ENCODE measurements at places on chromosomes 4 and X.

DNA sequence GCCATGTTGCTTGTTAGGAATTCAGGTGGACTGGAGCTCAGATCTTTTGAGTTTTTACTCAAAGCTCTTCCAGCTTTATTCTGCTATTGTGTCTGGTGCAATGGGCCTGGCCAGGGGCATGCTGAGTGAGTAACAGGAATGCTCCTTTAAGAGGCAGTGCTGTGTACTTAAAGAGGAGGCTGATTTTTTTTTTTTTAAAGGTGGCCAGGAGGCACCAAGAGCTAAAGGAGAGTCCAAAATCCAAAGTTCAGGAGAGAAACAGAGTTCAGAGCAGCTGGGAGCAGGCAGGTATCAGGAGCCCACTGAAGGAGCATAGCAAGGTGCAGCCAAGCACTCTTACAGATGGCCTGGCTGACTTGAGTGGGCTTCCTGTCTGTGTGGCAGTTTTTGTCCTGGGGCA, 178.7 kb downstream of the FMR1NB start:
- no peak for DNase-seq

DNA sequence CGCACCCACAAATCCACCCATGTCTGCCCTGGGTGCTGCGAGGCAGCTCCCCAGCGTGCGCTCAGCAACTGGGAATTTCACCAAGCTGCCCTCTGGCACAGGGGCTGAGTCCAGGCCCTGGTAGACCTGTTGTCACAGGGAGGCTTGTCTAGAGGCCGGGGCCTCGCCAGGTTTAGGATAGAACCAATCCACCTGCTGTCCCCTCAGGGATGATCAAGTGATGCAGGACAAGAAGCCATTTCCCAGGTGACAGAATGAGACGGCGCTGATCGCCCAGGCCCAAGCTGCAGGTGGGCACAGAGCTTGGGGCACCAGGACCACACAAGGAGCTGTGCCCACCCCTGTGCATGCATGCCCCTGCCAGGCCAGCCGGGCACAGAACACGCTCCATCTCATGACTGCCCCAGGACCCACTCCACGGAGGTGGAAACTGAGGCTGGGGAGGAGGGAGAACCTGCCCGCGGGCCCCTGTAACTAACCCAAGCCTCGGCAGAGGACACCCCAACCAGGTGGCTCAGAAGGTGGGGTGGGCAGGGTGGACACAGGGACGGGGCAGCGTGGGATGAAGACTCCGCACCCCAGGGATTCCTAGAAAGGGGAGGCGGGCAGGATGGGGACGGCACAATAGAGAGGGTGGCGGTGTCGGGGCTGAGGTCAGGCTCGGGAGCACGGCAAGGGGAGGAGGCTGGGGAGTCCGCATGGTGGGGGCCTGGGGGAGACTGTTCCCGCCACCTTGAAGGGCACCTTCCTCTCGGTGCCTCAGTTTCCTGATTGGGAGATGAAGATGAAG, 78.0 kb downstream of the ZFYVE28 start:
- DNase-seq, result no peak

GRCh38 chr4:122764821-122765215, 32.3 kb downstream of the BBS12 start:
- DNase-seq, result peak; percentile 75

DNA sequence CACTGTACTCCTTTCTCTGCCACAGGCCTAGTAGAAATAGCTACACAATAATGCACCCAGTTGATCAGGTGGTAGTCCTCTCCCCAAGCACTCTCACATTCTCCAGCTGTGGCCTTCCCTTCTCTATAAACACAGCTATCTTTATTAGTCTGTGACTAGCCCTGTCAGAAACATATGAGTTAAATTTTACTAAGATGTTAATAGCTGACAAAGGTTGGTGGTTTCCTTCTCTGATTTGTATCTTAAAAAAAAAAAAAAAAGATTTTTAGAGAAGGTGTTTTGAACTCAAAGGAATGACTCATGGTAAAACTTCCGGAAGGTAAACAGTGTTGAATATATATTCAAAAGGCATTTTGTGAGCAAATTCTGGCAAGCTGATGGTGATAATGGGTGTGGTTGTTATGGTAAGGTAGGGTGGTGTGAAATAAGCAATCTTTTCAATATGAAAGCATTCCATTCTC, 327.4 kb downstream of the PPP3CA start:
- DNase-seq, result no peak

DNA sequence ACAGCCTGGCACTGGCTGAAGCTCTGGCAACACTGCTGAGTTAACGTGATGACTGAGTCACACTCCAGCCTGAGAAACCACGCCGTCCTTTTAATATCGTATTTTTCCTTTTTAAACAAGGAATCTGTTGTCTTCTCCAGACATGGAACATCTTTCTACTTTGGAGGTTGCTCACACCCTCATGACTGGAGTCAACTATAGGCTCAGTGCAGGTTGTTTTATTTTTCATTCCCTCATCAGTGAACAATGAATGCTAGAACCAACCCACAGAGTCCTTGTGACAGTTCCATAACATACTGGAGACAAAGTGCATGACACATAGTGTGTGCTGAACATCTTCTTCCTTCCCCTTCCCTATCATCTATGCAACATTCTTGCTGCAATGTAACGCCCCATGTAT, 76.8 kb upstream of the CPEB2 start:
- DNase-seq, result no peak

DNA sequence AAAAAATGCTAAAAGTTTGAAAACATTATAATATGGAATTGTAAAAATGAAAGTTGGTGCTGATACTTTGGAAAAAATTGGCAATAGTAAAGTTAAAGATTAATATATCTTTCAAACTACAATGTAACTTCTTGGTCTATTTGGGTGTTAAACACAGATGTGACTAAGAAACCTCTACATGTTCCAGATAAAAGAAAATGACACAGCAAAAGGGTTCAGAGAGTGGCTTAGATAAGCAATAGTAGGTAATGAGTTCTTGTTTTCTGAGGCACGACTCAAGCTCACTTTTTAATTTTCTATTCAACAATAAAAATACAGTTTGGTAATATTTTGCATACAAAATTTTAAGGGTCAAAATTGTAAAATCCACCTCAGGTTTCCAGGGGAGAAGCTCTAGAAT, 292.7 kb downstream of the GALNTL6 start:
- no peak for DNase-seq

- no peak for DNase-seq
Observed at GRCh38 chrX:133794126-133794525, 191.3 kb downstream of the GPC3 start.

- no peak for DNase-seq
Observed at GRCh38 chrX:1248331-1249061, 20.1 kb upstream of the CSF2RA start.

DNA sequence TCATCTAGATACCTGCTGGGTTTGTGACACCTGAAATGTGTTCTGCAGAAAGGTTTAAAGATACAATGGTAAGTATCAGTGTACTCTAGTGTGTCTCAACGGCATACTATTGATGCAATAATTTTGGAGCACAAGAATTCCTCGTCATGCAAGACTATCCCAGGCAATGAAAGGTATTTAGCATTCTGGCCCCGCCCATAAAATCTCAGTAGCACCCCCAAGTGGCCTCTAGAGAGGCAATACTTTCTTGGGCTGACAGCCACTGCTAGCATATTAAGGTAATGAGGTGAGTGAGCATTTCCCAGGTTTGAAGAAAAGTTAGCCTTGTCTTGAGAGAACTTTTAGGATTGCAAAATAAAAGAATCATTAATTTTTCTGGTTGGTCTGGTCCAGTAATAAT, 24.0 kb downstream of the TAB3 start:
- DNase-seq, result no peak
